ENCODE measurements at places on chromosomes 2 and 18.

- DNase-seq: peak; percentile 61
Observed at GRCh38 chr18:3261373-3262233, at the start of gene MYL12B. MYL12B (plus strand) TSS chr18:3262133; CDS start chr18:3272899, 10,766 bp downstream.

DNA sequence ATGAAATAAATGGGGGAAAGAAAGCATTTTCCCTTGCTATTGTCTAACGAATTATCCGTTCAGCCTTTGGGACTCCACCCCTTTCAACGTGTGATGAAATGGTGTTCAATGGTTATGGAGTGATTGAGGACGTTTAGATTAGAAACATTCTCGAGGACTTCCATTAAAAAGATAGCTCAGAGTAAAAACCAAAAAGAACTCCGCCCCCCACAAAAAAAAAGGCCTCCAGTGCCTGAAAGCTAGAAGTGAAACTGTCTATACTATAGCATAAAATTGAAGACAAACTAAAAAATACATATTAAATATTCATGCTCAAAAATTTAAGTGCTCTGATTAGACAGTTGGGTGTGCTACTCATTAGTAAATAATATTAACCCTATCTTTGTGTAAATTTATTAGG lies 3.0 kb upstream of the ZNF516 start:
- no peak for DNase-seq

DNA sequence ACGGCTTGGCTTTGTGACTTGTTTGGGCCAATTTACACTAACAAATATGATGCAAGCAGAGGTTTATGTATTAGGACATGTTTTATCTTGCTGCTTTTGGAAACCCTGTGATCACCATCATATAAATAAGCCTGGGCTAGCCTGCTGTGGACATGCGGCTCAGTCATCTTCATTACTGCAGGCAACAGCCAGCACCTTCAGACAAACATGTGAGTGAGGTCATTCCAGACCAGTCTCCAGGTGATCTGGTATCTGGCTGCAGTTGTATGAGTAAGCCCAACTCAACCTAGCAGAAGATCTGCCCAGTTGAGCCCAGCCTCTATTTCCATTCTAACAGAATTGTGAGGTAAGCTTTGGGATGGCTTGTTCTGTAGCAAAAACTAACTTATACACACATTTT lies 254.6 kb upstream of the ATP5MC3 start:
- DNase-seq: no peak

- no peak for DNase-seq
Observed at GRCh38 chr18:77478646-77479442, 229.2 kb downstream of the GALR1 start.

DNA sequence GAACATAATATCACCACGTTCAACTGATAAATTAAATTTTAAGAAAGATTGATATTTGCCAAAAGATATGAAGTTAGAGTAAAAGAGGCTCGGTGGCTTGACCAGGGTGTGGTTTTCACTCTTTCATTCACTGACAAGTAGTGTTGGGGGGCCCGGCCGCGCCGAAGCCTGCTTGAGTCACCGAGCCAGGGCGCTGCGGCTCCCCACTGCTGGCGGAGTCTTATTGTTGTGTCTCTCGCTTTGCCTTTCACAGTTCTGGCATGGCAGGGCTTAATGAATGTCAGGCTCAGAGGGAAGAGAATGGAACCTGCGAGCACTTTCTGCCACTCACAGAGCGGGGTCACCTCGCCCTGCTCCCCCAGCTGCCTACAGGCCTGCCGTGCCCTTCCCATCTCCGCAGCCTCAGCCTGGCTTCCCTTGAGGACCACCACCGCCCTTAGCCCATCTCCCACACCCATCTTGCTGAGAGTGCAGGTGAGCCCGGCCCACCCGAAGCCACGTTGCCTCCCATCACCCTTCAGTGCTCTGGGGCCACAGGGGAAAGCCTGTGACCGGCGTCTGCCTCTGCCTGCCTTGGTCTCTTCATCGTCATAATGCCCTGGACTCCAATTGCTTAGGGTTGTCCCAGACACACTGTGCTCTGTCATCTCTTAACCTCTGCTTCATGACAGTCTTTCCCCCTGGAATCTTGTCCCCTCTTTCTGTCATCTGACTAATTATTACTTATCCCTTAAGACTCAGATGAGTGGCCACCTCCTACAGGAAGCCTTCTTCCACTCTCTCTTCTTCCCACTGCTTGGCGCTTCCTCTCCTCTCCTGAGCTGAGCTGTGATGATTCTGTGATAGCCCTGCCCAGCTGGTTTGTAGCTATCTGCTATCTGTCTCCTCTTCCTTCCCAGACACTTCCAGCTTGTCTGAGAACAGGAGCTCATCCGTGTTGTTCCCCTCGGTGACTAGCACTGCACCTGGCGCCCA lies 142.5 kb downstream of the FAM210A start:
- no peak for DNase-seq

GRCh38 chr18:59052965-59053820 lies 86.5 kb upstream of the SEC11C start:
- DNase-seq: no peak

GRCh38 chr2:64319896-64320295 lies 134.1 kb upstream of the LGALSL start:
- no peak for DNase-seq

- peak; percentile 21 for DNase-seq
Observed at GRCh38 chr2:26144953-26145680, 27.8 kb upstream of the GAREM2 start.

DNA sequence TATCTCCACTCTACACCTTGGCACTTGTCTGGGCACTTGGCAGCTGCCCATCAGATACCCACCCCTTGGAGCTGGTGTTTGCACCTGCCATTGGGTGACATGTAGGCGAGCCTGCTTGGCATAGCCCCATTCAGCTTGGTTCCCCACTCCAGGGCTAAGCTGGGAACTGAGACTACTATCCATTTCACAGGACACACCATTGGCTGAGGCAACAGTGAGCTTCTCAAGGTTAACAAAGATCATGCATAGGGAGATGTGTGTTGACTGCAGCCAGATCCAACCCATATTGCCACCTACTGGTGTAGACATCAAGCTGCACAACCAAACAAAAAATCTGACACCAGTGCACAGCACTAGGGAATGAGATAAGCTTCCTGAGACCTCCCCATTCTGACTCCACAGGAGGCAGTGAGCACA lies 1389.8 kb upstream of the TMEFF2 start:
- DNase-seq: no peak

DNA sequence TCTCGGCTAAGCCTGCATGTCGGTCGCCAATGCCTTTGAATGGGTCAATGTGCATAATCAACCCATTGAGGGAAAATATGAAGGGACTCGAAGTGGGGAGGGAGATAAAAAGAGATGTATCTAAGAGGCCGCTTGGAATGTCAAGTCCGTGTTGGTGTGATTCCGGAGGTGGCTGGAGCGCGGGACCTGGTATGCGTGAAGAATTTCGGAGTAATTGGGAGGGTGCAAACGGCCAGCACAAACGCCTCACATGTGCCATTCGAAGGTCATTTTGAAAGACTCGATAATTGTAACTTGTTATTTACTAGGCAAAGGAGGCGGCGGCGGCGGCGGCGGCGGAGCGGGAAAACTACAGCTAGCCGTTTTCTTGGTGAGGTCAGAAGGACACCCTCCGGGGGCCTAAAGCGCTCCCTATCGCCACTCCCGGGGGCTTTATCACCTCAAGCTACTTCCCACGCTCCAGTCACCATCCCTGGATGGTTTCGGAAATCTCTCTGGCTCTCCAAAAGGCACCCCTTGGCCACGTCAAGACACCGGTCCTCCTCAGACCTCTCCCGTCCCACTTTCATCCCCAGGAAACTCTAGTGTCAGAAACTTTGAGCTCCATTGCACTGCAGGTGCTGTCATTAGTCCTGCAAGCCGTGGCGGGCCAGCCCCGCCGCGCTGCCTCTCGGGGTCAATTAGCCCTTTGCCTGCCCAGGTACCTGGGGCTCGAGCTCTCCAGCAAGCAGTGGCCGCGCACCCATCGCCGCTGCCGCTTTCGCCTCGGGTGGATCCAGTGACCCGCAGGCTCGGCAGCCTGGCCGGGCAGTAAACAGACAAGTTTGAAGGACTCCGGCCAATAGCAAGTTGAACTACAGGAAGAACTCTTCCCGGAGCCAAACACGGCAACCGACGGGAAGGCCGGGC lies 1.5 kb downstream of the ERBB4 start:
- no peak for DNase-seq

DNA sequence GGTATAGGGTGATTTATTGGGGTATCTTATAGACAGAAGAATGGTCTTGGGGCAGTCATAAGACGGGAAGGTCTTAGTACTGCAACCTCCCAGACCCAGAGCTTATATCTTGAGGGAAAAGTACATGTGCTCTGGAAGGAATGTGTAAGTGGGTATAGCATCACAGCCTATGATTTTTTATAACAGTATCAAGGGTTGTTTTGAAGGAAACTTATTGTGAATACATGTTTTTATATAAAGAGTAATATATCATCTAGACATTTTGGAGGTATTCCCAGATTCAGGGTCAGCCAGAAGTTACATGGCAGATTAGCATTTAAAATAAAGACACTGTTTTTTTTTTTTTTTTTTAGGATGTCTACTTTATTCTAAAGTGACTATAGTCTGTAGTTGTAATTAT lies 47.6 kb upstream of the STON1 start:
- no peak for DNase-seq

- DNase-seq: no peak
Observed at GRCh38 chr18:44799382-44799906, 118.8 kb downstream of the SETBP1 start.

DNA sequence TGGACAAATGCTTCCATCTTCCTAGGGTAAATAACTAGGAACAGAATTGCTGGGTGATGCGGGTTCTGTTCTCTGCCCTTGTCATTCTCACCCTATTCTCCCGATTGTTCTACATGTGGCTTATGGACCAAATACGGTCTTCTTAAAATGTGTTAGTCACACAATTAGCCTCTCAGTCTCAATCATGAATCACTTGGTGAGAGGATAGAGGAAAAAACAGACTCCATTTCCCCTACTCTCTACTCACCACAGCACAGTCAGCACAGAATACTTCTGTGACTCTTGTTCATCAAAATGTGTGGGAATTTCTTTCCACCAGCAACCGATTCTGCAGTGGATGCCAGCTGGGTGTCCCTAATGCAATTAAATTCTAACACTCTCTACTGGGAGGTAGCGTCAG lies 125.2 kb downstream of the SH3BP4 start:
- no peak for DNase-seq

DNA sequence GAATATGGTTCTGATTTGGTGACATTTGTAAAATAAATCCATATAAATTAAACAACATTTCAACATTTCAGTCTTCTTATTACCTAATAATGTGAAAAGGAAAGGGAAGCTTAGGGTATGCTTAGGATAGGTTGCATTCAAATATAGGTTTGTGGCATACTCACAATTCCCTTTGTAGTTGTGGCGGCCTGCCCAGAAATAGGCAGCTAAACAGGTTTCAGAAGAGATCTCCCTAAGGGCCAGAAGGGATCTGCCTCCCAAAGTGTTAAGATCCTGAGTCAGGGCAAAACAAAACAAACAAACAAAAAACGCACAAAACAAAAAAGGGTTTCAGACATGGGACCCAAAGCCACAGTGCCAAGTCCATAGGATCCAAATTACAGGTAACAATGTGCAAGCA lies 41.4 kb upstream of the TCF7L1 start:
- no peak for DNase-seq

- no peak for DNase-seq
Observed at GRCh38 chr2:180449171-180449915, 442.2 kb upstream of the CWC22 start.

DNA sequence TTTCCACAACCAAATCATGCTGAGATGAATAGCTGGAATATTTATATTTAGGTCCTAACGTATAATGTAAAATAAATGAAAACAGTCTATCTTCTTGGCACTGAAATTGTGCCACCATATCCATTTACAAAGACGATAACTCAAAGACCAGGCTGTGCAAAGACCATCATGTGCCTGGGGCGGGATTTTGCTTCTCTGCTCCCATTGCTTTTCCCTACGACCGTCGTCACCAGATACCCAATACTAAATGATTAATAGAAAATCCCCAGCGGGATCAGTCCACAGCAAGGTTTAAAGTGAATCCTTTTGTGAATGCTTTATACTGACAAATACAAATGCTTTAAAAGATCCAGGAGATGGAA lies 194.3 kb upstream of the ARL4C start:
- DNase-seq: no peak

GRCh38 chr2:149375801-149376361 lies 45.5 kb downstream of the LYPD6 start:
- DNase-seq: no peak

GRCh38 chr2:101116348-101116747 lies 34.8 kb downstream of the TBC1D8 start:
- DNase-seq: no peak

GRCh38 chr2:151357359-151357758 lies at the start of gene TNFAIP6:
TNFAIP6 (plus strand) TSS chr2:151357592; CDS start chr2:151357667, 75 bp downstream.
- no peak for DNase-seq

- no peak for DNase-seq
Observed at GRCh38 chr2:23934259-23934658, 6.0 kb upstream of the UBXN2A start.

DNA sequence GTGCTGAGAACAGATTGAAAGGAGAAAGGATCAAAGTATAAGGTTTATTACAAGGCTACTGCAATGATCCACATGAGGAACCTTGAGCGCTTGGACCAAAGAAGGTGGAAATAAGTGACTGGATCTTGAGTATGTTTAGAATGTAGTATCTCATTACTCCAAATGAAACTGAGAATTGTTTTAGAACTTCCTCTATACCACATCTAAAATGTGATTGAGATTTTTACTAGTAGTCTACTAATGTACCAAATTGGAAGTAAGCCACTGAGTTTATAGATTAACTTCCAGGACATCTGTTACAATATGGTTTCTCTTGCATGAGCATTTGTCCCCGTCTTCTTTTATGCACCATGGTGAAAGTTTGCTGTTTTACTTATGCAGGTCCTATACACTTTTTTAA lies 300.5 kb downstream of the SUCLG1 start:
- no peak for DNase-seq

DNA sequence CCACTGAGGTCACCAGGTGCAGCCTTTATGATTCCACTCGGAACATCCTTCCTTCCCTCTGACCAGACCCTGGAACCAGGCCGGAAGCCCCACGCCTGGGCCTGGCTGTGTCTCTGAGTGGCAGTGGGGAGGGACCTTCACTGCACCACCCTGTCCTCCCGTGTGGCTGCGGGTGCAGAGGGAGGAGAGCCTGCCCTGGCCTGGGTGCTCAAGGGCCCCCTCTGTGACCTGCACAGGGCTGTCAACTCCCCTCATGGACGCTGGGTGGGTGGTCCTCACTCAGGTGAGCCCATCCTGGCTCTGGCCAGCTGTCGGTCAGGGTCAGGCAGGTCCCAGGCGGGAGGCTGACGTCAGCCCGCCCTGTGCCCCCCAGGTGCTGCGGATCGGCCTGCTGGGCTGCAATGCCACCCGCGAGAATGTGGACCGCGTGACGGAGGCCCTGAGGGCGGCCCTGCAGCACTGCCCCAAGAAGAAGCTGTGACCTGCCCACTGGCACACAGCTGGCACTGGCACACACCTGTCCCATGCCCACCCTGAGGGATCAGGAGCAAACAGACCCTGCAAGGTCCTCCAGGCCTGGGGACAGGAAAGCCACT lies 9.8 kb downstream of the AGXT start:
- no peak for DNase-seq

DNA sequence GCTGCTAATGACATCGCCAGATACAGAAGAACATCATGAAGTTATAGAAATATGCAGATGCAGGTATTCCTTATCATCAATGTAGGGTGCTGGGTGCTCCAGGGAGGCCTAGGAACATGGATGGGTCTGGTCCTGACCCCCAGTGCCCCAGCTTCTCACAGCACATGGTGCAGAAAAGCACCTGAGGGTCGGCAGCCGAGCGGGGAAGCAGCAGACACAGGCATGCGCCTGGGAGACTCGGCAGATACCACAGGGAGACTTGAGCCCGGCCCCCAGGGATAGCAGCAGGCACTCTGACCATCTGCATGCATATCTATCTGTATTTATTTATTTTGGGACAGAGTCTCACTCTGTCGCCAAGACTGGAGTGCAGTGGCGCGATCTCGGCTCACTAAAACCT lies 43.2 kb downstream of the TMEM18 start:
- no peak for DNase-seq

All from effector CD8-positive, alpha-beta T cell (primary cell).